ENCODE measurements at places on chromosomes 1 and 21.

DNA sequence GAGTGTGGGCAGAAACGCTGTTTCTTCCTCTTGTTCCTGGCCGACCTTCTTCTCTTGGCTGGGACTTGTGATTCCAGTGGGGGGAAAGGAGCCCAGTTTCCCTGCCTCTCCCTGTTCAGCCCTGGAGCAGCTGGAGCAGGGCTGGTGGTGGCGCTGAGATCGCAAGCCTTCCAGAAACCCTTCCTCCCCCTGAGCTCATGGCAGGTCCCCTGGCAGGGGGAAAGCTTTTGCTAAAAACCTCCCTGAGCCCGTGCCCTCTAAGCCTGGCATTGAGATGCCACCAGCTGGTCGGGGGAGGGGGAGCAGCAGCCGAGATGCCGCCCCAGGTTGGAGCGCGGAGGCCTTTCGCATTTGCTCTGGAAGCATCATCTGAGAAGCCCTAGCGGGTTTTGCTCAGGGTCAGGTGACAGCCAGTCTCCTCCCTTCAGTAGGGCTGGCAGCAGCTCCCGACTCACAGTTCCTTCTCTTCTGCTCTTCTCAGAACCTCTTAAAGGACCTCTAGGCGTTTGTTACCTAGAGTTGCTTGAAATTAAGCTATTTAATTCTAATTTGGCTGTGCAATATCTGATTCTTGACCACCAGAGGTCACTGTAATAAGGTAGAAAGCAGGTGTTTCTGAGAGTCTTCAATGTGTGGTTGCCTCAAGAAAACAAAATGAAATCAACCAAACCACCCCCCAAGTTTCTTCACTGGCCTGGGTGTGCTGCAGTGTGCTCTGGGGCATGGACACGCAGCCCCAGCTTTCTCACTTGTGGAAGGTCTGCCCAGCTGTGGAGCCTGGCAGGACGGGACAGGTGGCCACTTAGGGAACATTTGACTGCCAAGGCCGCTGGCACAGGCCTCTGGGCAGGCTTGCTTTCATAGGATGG lies 257.3 kb downstream of the CAMTA1 start:
- DNase-seq = no peak

- no peak for DNase-seq
These were observed 15.8 kb upstream of the ETV3L start for GRCh38 chr1:157115429-157115838.

DNA sequence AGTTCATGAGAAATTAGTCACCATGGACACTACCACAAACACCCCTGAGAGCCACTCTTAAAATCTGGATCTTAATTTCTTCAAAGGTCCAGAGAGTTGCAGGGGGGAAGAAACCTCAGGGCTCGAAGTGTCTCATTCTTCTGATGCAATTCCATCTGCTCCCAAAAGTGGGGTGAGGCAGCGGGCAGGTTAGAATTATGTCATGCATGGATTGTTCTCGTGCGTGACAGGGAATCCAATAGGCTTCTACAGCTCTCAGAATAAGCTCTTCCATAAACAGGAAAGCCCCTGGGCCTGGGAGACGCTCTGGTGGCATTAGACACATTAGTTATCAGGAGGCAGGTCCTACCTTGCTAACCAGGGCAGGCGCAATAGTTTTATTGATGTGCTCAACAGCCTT lies 8.4 kb downstream of the ENO1 start:
- no peak for DNase-seq

DNA sequence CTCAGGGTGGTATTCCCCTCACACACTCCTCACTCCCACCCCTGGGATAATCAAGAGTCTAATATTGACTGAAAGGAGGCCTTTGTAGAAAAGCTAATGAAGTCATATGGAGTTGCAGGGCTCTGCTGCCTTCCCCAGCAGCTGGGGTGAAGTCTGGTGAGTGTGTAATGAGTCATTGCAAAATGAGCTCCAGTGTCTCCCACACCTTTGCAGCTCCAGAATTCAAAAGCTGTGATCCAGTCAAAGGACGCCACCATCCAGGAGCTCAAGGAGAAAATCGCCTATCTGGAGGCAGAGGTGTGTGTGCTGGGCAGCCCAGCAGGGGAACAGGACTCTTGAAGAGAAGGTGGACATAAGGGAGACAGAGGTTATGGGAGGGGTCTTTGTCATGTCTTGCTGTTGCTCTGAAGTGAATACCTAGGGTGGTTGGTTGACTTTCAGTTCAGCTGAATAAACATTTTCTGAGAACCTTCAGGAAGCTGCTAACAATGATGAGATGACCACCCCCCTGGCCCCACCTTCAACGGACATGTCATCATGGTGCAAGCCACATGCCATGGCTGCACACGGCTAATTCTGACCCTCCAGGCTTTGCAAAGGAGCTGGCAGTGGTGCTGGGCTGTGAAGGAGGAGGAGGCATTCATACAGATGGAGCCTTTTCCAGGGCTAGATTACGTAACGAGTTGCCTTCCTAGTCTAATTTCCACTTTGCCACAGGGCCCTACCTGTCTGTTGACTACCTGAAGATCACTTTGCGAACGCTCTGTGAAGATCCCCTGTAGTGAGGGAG lies 32.2 kb upstream of the SNX27 start:
- no peak for DNase-seq

DNA sequence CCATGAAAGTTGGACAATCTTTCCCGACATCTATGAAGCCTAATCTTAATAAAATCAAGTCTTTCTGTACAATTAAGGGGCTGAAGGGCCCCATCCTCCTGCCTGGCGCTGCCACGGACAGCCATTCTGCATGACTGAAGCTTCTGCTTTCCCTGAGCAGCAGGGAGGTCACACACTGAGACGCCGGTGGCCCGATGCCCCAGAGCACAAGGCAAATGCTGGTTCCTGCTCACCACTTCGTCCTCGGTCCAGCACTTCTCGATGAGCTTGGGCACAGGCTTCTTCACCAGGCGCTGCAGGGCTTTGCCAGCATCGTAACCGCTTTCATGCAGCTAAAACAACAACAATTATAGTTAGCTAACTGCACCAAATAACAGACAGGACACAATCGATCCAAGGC lies 147.8 kb downstream of the SLC45A1 start:
- DNase-seq = no peak
